Heart right ventricle (tissue), 16 donors: ENCODE measurements at places on chromosomes 3 and 15. TPM values are rescaled to one million over a fixed set of nuclear protein-coding genes. Genes with fewer than 3 reads are reported as not detected.

The SERPINI2 gene
- total RNA-seq, result 0.76 TPM

- DNase-seq, result no peak
Observed at GRCh38 chr3:140842984-140843649, 98.5 kb upstream of the SLC25A36 start.

DNA sequence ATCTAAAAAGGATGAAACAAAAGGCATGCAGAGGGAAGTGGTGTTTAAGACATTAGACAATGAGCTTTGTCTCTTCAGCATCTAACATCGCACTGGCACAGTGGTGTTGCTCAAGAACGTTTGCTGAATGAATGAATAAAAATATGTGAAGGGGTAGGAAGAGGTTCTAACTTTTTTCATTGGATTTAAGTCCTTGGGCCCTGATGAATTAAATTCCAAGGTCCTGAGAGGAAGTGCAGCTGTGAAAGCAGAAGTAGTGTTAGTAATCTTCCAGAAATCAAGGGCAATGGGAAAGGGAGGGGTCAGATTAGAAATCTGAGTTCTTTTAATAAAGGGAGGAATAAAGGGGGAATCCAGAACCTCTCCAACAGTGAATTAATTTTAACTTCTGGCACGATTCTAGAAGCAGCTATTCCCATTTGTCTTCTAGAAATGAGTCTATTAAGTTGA is 29.6 kb downstream of the TLNRD1 start:
- DNase-seq, result no peak

DNA sequence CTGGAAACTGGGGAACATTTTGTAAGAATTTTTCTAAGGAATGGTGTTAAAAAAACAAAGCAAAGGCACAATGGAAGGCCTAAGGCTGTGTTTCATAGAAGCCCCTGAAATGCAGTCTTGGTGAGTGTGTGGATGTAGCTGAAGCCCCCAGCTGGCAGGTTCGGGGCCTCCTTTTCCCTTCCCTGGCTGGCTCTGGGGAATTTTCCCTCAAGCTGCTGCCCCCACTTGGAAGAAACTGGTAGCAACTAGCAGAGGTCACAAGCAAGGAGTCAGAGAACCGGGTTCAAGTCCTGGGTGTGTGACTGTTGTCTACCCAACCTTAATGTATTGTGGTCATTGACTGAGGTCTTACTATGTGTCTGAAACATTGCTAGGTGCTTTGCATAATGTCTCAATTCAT is 85.3 kb upstream of the MYZAP start:
- no peak for DNase-seq

DNA sequence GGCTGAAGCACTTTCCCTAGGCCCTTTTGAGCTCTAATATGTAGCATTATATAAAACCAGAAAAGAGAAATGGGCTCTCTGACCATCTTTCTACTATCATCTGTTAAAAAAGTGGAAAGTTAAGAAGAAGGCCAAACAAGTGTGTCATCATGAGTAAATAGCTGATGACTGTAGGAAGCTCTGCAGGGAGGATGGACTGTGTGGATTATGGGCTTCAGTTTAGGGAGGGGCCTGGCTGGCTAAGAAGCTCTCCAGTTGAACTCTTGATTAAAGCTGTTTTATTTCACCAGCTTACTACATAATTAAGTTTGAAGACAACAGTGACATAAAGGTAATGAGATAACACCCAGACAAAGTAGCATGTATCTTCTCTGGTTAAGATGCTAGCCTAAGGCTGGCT is 30.6 kb downstream of the INTS14 start:
- DNase-seq, result no peak

DNA sequence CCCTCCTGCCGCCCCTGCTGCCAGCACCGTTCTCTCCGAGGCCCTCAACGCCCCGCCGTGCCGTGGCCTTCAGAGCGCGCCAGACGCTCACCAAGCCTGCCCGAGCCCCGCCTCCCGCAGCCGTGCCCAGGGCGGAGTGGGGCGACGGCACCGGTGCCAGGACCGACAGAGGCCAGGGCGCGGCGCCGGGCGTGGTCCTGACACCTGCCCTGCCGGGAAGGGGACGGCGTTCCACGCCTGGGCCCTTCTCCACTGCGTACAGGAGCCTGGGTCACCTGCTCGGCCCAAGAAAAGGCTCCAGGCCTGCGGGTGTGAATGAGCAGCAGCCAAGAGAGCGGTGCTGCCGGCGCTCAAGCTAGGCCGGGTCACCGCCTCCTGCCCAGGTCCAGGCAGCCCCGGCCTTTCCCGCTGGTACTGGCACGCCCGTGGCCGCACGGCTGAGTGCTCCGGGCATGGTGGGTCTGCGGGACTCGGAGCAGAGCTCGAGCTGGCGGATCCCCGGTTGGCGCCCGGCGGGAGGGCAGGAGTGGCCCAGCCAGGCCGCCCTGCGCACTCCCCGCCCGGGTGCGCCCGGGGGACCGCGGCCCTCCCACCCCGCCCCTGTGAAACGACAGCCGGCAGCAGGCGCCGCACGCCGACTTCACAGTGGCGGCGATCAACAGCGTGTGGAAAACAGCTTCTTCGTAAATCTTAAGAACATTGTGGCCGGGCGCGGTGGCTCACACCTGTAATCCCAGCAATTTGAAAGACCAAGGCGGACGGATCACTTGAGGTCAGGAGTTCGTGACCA is 4.2 kb downstream of the OCA2 start:
- DNase-seq, result no peak

The ABHD17C gene
- 4.1 TPM for total RNA-seq

DNA sequence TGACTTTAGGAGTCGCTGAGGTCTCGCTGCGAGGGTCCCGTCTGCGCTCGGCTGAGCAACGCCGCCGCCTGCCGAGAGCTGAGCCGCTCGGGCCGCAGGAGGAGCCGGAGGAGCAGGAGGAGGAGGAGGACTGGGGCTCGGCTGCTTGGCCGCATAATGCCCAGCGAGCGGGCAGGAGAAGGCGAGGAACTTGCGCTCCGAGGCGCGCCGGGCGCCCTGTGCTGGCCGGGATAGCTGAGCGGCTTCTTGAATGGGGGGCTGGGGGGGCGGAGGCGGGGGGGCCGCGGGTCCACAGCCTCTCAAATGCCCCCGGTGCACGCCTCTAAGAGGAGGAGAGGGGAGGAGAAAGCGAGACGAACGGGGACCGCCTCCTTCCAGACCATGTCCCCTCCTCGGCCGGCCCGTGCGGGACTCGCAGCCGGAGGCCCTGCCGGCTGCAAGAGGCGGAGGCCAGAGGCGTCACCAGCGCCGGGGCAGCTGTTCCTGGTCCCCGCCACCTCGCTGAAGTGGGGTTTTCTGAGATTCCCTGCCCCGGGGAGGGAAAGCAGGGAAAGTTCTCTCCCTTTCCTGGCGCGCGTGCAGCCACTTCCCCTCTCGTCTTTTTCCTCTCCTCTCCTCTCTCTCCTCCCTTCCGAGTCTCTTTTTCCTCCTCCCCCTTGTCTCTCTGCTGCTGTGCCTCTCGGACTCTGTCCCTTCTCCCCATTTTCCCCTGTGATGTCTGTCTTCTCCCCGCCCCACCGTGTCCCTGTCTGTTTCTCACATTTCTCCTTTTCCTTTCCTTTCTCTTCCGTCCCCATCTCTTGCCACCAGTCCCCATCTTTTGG is at the start of gene ADAMTS9:
ADAMTS9 (minus strand) TSS at position 220 of the 824 bp plus-strand sequence. CDS start 343 bp downstream, outside the sequence.
- peak; percentile 84 for DNase-seq

DNA sequence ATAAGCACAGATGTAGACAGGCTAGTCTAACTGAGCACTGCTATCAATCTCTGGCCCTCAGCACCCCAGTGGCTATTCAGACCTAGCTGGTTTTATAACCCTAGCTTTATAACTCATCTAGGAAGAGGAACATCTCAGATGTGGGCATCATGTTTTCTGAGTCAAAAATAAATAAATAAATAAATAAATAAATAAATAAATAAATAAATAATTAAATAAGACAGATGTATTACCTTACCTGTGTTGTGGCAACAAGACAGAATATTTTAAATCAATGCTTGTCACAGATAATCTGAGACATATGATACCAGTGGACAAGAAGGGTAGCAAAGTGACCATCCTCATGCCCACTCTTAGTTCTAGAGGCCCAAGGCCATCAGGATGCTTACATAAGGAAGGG is 52.2 kb downstream of the EFHB start:
- DNase-seq, result no peak

DNA sequence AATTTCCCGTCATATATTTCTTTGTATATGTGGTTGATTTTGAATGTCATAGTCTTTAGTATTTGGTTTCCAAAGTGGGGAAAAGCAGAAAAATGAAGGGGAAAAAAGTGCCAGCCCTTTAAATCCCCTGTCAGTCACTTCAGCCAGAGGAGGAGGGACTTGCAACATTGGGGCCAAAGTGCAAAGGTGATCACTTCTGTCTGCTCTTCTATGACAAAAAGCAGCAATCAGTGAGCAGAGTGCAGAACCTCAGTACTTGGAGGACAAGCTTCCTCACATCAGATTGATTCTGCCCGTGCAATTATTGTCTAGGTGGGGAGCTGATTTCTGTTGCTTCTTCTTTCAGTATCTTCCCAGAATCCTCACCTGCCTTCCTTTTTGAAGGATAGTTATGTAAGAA is 60.0 kb downstream of the STT3B start:
- no peak for DNase-seq

- no peak for DNase-seq
Observed at GRCh38 chr3:2452249-2452648, 353.6 kb downstream of the CNTN4 start.

GRCh38 chr15:91468871-91469580 is 369.0 kb downstream of the SV2B start:
- no peak for DNase-seq

The GOLGA6L4 gene
- total RNA-seq, result 1.8 TPM

DNA sequence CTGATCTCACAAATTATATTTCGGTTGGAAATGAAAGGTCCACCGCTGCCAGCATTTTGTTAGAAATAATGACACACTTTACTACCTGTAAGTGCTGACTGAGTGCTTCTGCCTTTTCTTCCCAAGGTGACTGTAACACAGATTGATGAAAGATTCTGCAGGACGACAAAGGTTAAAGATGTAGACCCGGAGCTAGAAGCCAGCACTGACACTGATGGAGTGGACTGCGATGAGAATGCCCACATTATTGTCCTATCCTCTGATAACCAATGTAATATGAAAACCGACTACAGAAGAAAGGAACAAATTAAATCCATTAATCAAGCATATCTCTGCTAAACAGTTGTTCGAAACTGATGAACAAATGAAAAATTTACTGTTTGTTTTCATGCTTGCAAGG is 666.5 kb downstream of the GBE1 start:
- DNase-seq, result no peak

GRCh38 chr3:186094271-186094670 is 14.6 kb downstream of the ETV5 start:
- no peak for DNase-seq

The GOLGA6D gene
- total RNA-seq, result not detected

DNA sequence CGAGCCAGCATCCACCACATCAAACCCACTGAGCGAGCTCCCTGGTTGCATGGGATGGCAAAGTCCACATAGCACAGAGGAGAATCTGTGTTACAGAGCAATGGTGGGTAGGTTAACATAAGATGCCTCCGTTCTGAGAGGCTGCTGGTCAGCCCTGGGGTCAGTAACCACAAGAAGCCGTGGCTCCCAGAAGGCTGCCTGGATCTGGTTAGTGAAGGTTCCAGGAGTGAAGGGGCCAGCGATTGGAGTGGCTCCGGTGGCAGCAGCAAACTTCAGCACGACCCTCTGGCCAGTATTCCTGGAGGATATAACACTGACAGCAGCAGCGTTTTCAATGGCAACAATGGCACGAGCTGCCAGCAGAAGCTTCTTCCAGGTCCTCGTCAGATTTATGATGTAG is 18.4 kb upstream of the PIGZ start:
- no peak for DNase-seq

DNA sequence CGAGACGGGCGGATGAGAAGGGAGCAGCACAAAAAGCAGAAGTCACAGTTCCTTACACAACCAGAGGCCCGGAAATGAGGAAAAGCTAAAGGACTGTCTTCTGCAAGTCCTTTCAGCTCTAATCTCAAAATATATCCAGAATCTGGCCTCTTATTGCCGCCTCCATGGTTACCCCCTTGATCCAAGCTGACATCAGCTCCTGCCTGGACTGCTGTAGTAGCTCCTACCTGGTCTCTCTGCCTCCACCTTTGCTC is 324.0 kb upstream of the ROPN1 start:
- no peak for DNase-seq

DNA sequence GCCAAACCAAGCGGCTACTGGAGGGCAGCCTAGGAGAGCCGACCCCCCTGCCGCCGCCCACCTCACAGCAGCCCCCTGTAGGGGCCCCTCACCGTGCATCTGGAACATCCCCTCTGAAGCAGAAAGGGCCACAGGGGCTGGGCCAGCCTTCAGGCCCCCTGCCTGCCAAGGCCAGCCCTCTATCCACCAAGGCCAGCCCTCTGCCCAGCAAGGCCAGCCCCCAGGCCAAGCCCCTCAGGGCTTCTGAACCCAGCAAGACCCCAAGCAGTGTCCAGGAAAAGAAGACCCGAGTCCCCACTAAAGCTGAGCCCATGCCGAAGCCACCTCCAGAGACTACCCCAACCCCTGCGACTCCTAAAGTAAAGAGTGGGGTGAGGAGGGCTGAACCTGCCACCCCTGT is 23.5 kb upstream of the APEH start:
- DNase-seq, result no peak

- DNase-seq, result no peak
Observed at GRCh38 chr3:89787485-89787884, 680.1 kb downstream of the EPHA3 start.

DNA sequence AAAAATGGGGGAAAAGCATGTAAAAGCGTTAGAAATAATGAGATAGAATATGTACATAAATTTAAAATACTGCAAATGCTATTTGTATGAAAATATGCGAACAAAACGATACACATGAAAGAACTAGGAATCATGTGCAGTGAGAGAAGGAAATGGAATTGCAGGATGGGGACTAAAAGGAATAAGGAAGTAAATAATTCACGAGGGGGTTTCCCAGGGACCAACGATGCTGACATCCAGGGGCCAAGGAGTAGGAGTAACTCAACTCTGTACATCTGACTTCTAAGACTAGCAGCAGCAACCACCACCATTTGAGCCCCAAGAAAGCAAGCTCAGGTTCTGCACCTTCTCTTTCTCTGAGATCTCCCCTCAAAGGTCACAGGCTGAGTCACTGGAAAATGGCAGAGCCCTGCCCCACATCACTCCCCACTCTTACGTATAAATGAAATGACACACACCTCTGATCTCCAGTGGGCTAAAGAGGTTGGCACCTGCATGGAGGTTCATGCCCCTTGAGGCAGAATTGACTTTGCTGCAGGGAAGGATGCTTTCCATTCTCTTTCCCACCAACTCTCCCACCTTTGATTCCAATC is 100.0 kb upstream of the DLG1 start:
- DNase-seq, result no peak

The EXD1 gene
- not detected for total RNA-seq

The GP9 gene
- total RNA-seq, result not detected

The LRRC49 gene
- total RNA-seq, result 115 TPM

The RRP9 gene
- 8.9 TPM for total RNA-seq

The FBN1 gene
- total RNA-seq, result 18.4 TPM

The C3orf49 gene
- total RNA-seq, result not detected

GRCh38 chr15:85716261-85716660 is 78.5 kb downstream of the KLHL25 start:
- DNase-seq, result no peak

- no peak for DNase-seq
Observed at GRCh38 chr3:14119651-14120050, 5.0 kb downstream of the CHCHD4 start.
